ENCODE measurements at places on chromosomes 13 and 19. TPM values are rescaled to one million over a fixed set of nuclear protein-coding genes. Genes with fewer than 3 reads are reported as not detected.

DNA sequence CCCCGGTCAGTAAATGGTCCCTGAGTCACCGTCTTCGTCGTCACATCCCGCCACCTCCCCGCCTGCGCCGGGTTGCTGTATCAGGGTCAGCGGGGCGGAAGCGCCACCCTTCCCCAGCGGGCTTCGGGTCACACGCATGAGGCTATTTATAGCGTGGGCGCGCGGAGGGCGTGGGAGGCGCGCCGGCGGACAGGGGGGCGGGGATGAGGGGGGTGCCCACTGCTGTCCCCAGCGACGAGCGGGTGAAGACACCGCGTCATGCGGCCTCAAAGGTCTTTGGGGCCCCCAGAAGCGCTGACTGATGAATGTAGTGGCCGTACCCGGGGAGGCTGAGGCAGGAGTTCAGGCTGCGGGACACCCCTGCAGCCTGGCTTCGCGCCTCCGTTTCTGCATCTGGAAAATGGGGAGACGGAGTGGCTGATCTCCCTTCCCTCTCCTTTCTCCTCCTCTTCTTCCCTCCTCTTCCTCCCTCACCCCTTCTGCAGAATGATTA is 7.9 kb downstream of the UNC13A start:
- DNase-seq, result no peak

- DNase-seq, result no peak
Measured at GRCh38 chr13:42497798-42498197, 76.2 kb upstream of the TNFSF11 start.

The KANK2 gene
- total RNA-seq, result 74.1 TPM

GRCh38 chr13:44084146-44084545 is 204.4 kb downstream of the LACC1 start:
- DNase-seq, result no peak

- DNase-seq, result no peak
Measured at GRCh38 chr13:21897161-21897560, 226.3 kb downstream of the FGF9 start.

GRCh38 chr13:50236898-50237318 is 221.7 kb downstream of the KCNRG start:
- DNase-seq, result no peak

The RGCC gene
- total RNA-seq, result 20.7 TPM

- no peak for DNase-seq
Measured at GRCh38 chr19:359653-359925, 15.0 kb upstream of the MIER2 start.

DNA sequence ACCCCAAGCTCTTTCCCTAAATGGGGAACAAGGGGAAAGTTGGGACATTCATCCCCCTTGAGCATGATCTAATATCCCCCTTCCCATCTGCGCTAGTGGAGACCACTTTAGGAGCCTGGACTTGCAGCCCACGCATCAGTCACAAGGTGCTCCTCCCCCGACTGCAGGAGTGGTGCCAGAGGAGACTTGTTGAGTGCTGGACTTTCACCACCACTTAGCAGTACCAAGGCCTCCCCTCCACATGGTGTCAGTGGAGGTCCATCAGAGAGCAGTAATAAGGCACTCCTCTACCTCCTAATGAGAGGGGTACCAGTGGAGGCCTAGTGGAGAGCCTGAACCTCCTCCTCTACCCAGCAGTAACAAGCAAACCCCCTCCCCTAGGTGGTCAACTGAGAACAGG is 22.5 kb downstream of the CAB39L start:
- DNase-seq, result no peak

DNA sequence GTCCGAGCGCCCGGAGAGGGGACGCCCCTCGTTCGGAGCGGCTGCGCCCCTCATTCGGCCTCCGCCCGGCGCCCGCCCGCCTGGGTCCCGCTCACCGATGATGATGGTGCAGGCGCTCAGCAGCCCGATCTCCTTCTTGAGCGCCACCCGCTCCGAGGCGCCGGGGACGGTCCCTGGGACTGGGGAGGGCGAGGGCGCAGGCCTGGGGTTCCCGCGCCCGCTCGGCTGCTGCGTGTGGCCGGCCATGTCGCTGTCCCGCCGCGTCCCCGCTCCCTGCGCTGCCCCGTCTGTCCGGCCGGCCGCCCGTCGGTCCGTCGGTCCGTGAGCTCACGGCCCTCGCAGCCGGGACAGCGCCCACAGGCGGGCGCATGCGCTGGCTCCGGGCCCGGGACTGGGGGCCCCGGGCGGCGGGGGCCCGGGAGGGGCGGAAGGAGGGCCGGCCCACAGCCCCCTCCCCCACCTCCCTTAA is at the start of gene SLC7A10:
Gene SLC7A10, minus strand, starts transcription at position 393 of the 469 bp plus-strand sequence. Its CDS starts 147 bp downstream, at position 246.
- no peak for DNase-seq

- DNase-seq, result no peak
Measured at GRCh38 chr13:48708764-48709163, 55.0 kb downstream of the CYSLTR2 start.

DNA sequence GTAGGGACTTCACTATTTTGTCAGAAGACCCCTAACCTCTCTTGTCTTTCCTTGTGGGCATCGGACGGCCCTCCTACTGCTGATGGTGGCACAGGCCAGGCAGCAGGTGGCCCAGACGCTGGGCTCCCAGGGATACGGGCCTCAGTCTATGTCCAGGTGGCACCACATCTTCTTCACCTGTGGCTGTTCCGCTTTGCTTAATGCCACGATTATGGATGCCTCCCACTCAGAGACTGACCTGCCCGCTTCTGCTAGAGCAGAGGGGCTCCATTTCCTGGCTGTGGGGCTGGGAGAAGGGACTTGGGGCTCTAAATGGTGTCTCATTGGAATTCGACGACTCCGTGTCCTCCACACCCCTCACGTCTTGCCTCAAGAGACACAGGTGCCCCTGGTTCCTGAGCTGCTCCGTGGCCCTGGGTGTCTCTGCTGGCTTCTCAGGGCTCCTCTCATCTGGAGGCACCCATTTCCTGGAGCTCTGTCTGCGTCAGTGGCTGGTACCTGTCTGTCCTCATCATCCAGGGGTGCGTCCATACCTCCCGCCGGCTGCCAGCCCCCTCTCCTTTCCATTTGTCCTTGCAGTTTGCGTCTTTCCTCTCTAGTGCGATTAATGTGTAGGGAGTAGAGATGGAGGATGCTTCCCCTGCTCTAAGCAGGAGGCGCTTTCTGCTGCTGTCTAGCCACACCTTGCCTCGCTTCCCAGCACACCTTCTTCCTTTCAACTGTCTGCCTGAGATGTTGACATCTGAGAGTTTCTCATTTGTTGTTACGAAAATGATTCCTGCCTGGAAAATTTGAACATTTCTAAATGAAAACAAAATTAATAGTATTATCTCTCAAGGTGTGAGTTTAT is 63.4 kb downstream of the TEX29 start:
- DNase-seq, result no peak

GRCh38 chr19:16462757-16463250 is 9.0 kb downstream of the EPS15L1 start:
- no peak for DNase-seq

GRCh38 chr13:79500829-79501228 is 19.9 kb downstream of the NDFIP2 start:
- DNase-seq, result no peak

Measured in hematopoietic multipotent progenitor cell (in vitro differentiated cells).